Skin of body (tissue), 3 donors: ENCODE measurements at places on chromosomes 5 and 9.

DNA sequence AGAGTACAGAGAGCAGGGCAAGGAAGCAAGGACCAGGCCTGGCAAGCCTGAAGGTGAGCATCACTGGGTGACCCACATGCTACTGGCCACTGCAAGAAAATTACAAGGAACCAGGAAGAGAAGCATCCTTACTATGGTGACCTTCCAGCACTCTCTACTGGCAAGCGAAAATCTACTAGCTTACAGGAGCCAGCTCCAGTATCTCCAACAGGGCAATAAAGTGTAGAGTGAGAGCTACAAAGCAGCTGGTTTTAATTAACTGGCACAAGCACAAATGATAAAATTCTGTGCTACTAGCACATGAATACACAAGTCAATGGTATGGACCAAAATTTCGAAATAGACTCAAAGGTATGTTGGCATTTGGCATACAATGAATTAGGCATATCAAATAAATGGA, 113.3 kb upstream of the CAST start:
- DNase-seq, result no peak

- peak; percentile 23 for DNase-seq
Observed at GRCh38 chr5:9513827-9514226, 32.0 kb downstream of the SEMA5A start.

GRCh38 chr5:179111267-179112207, 51.4 kb downstream of the ZNF354C start:
- no peak for DNase-seq

DNA sequence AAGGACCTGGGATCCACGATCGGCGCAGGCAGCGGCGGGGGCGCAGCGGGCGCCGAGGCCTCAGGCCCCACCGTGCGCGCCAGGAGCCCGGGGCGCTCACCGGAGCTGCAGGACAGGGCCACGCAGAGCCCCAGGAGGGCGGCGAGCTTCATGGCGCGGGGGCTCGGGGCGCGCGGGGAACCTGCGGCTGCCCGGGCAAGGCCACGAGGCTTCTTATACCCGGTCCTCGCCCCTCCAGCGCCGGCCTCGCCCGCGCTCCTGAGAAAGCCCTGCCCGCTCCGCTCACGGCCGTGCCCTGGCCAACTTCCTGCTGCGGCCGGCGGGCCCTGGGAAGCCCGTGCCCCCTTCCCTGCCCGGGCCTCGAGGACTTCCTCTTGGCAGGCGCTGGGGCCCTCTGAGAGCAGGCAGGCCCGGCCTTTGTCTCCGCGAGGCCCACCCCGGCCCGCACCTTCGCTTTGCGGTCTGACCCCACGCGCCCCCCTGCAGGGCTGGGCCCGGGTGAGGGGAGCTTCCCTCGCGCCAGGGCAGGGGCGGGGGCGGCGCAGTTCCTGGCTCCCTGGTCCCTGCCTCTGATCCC, at the start of gene SCGB3A1:
TSS of gene SCGB3A1 (minus strand) at position 189 of the 577 bp plus-strand sequence. CDS start at position 152, 37 bp downstream.
- DNase-seq, result no peak

DNA sequence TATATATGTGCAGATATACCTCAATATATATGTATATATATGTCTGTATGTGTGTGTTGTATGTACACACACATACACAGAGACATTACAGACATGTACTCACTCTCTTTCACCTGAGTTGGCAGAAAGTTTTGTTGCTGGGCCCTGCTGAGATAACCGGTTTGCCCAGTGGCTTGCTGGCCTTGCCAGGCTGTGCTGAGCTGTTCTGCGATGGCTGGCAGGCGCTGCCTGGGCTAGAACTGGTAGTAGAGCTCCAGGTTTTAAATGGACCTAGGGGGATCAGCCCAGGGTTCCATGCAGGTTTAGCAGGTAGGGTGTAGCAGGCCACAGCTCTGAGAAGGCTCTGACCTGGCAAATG, 394.3 kb downstream of the GADD45G start:
- no peak for DNase-seq

GRCh38 chr9:137750566-137750965, 127.0 kb upstream of the CACNA1B start:
- DNase-seq, result no peak
